Non-pigmented ciliary epithelial cell (primary cell): ENCODE measurements at places on chromosomes 5 and 9.

DNA sequence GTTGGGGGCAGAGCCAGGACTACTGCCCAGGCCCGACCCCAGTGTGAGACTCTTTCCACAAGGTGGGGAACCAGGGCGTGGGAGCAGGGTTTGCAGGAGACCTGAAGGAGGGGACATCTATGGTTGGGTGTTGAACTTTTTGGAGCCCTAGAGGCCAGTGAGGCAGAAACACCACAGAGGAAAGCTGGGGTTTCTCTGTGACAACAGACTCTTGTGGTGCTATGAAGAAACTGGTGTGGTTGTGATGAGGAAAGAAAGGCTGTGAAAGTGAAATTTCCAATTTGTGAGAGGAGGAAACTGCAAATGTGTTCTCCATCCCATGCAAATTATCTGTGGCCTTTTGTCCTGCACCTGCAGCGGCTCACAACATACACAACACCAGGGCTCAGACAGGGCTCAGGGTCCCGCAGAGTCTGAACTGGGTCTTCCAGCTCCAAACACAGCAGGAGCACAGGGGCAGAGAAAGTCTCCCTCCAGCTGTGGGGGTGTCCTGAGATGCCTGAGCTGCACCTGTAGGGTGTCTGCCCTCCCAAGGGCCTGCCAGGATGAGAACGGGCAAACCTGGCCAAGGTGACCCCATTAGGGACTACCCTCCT, 51.4 kb upstream of the GRHPR start:
- no peak for DNase-seq

GRCh38 chr5:53114988-53115387, 5.4 kb upstream of the MOCS2 start:
- DNase-seq = no peak

GRCh38 chr9:128360826-128361225, 10.3 kb upstream of the URM1 start:
- DNase-seq = no peak

GRCh38 chr9:95980262-95981125, 105.0 kb downstream of the ERCC6L2 start:
- DNase-seq = no peak

DNA sequence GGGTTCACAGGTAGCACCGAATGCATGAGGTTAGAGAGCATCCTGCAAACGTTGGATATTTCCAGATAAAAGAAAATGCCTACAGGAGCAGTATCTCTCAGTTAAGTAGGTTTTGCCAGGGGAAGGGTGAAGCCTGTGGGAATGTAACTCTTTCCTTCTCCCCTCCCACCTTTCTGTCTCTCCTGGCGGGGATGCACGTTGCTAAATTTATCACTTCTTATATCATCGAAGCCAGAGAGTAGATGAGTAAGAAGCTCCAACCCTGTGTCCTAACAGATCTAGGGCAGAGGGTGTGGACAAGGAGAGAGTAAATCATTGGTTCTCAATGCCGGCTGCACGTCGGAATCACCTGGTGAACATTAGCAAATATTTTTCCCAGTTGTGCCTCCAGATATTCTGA, 457.5 kb downstream of the ENC1 start:
- DNase-seq = no peak

DNA sequence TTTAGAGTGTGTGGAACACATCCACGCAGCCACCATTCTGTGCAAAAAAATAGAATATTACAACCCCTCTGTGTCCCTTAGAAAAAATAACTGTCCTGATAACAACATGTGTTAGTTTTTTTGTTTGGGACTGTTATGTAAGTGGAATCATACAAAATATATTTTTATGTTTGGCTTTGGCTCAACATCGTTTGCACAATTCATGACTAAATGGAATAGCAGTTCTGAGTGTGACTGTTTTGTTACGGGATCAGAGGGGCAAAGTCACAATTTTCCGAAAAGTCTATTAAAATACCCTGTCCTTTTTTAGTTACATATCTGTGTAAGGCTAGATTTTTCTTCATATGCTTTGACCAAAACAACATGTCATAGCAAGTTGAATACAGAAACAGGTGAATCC, 12.8 kb downstream of the MTREX start:
- no peak for DNase-seq

DNA sequence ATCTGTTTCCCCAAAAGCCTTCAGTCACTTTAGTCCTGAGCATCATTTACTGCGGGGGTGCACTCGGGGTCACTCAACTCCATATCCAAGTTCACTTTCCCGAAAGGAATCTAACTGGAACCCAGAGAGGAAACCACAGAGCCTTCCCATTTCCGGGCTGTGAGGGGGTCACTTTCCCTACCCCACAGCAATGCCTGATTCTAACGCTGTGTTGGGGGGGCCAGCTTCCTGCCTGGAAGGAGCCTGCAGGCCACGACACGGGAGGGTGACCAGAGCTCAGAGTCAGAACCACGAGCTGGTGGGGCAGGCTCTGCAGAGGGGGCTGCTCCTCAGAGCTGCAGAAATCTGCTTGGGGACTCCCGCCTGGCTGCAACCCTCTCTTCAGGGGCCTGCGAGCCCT, 20.3 kb downstream of the BRD9 start:
- no peak for DNase-seq

DNA sequence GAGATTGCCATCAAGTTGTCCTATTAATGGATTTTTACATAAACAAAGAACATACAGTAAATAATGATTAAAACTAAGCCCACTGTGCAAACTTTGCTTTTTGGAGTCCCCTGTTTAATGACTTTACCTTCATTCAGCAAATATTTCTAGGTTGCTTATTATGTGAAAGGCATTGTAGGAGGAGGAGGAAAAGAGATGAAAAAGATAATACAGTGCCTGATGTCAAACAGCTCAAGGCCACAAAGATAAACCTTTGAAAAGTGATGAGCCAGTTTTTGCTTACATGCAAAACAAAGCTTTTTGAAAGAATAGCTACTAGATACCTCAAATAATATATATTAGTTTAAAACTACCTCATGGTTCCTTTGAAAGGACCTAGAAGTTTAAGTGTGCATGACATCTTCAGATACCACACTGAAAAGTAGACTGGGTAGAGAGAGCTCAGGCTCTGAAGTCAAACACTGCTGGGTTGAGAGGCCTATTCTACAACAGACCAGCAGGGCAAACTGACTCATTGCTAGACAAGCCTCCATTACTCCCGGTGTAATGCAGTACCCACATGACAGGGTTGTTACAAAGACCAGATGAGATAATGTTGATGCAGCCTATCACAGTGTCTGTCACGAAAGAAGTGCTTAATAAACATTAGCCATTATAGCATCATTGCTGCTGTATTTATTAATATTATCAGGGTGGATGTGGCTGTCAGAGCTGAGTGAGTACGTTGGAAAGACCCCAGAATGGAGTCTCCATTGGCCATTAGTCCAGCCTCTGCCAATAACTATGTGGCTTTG, 11.8 kb downstream of the DEPDC1B start:
- peak; percentile 37 for DNase-seq

GRCh38 chr5:150508828-150509227, 897 bp downstream of the NDST1 start:
- no peak for DNase-seq

- DNase-seq = peak; percentile 44
Measured at GRCh38 chr9:76560481-76560922, 101.5 kb downstream of the GCNT1 start.

- no peak for DNase-seq
Measured at GRCh38 chr9:96483733-96484390, 33.9 kb downstream of the HABP4 start.

- DNase-seq = peak; percentile 85
Measured at GRCh38 chr5:169650701-169651331, 13.7 kb downstream of the DOCK2 start.

DNA sequence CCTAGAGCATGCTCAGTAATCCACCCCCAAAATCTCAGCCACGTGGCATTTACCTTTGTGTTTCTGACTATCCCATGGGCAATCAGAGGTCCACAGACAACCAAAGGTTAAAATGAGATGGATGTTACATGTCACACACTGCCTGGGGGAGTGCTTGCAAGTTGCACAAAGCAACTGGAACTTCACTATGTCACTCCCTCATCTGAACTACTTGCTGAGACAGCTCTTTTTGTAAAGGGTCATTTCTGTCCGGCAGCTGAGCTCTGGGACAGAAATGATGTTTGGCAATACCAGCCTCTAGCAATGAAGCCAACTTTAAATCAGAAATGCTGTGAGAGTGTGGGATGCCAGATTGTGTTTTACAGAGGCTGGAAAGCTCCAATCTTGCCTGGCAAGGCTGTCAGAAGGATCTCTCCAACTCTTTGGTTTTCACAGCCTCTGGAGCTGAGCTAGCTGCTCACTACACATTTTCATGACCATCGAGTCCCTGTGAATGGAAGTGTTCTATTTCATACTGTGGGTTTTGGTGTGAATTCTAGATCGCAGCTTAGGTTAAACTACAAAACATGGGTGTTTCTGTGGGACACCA, 66.3 kb upstream of the TMEM215 start:
- DNase-seq = no peak

- no peak for DNase-seq
Measured at GRCh38 chr9:114472765-114473446, 32.4 kb downstream of the WHRN start.

- no peak for DNase-seq
Measured at GRCh38 chr9:83062651-83063527, at the start of gene RASEF. RASEF (minus strand) TSS chr9:83063142; CDS start chr9:83062867, 275 bp downstream.

GRCh38 chr5:15550502-15551112, 50.6 kb downstream of the FBXL7 start:
- no peak for DNase-seq

GRCh38 chr5:151107738-151108520, 27.1 kb upstream of the TNIP1 start:
- no peak for DNase-seq

DNA sequence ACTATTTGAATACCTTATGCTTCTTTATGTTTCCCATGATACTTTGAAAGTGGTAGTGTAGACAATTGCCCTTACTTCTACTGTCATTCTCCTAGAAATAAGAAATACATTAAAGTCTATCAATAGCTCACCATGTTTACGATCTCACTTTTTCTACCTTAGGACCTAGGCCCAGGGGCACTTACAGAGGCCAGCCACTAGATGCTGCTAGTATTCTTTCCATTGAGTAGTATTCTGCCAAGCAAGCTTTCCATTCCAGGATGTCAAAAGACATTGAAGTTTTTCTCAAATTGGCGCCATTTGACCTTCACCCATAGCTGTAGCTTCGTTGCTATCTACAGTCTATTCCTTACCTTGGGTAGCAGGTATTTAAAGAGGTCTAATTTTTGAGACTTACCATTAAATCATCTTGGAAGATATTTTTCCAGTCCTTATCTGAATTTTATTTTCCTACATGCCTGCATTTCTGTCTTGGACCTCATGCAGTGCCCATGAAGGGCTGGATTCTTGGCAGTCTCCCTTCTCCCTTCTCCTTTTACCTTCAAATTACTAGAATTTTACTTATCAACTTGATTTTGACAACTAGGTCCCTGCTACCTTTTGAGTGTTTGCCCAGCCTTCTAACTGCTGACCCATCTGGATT, 246.0 kb upstream of the NUDT12 start:
- peak; percentile 34 for DNase-seq

- no peak for DNase-seq
Measured at GRCh38 chr5:124283031-124283430, 463.4 kb downstream of the ZNF608 start.

DNA sequence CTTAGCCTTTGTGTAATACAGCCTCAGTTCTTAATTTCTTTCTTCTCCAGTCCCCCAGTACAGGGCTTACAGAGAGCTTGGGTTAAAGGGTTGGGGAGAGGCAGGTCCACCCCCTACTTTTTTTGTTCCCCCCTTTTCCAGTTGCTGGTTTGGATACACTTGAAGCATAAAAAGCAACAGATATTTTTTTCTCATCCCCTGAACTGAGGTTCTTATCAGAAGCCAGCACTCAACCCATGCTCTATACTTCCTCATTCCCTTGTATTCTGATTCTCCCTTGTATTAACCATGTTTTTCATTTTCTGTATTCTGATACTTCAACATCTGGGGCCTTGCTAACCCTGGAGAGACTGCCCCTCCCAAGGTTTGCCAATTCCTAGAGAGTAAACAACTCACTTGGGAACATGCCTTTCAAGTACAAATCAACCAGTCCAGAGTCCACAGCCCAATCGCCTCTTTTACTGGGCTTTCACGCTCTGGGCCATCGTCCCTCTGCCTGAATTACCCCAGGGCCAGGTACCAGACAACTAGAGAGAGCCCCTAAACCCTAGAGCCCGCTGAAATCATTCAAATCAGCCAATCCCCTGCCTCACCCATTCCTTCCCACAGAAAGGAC, 333.4 kb upstream of the PUM3 start:
- no peak for DNase-seq

GRCh38 chr9:98415782-98416181, 160.3 kb upstream of the TBC1D2 start:
- DNase-seq = no peak

DNA sequence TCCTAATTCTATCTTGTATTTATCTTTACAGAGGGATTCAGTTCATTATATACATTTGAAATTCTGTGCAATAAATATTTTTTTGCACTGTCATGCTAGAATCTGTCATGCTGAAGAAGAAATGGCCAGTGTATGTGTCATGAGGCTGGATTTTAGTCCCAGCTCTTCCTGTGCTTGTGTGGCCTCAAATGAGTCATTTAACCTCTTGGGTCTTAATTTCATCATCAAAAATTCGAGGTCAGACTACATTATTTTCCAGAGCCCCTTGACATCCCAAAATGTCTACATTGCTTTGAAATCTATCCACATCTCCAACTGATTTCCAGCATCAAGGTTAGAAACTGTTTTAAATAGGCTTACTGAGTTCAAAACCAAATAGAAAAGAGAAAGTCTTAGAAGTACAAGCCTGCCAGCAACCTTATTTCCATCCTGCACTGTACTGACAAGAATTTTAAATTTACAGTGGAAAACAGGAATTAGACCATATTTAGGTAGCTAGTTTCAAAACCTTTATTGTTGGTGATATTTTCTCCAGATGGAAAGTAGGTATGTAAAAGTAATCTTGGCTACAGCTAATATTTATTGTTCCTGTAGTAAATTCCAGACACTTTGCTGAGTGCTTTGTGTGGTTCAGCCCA, 96.7 kb upstream of the MAMDC2 start:
- DNase-seq = peak; percentile 76

DNA sequence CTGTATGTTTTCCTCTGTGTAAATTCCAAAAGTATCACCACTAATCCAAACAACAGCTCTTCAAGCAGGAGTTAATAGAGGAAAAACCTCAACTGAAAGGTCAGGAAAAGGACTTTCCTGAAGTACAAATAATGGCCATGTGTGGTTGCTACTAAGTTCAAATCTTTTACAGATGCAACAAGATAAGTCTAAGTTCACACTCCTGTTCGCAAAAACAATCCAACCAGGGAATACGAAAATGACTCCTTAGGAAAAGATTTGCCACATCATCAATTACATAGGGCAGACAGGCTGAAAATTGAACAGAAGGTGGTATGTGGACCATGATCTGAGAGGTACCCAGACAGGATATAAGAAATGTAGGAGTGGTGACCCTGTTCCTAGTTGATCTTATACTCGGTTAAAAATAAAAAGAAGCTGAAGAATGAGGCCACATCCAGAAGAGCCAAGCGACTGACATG, 210.2 kb downstream of the TSSK1B start:
- no peak for DNase-seq

GRCh38 chr5:128858995-128859394, 106.3 kb upstream of the SLC27A6 start:
- DNase-seq = no peak

GRCh38 chr5:64767959-64768357, 533 bp downstream of the SREK1IP1 start:
- no peak for DNase-seq

- no peak for DNase-seq
Measured at GRCh38 chr5:176658817-176659511, 11.7 kb downstream of the TSPAN17 start.

- no peak for DNase-seq
Measured at GRCh38 chr5:125100951-125101350, 354.5 kb upstream of the ZNF608 start.

GRCh38 chr9:104879555-104880309, 48.2 kb downstream of the ABCA1 start:
- DNase-seq = no peak

- peak; percentile 60 for DNase-seq
Measured at GRCh38 chr9:35790385-35791296, 750 bp upstream of the NPR2 start.
